ENCODE measurements at places on chromosomes 16 and 17. TPM values are rescaled to one million over a fixed set of nuclear protein-coding genes. Genes with fewer than 3 reads are reported as not detected.

DNA sequence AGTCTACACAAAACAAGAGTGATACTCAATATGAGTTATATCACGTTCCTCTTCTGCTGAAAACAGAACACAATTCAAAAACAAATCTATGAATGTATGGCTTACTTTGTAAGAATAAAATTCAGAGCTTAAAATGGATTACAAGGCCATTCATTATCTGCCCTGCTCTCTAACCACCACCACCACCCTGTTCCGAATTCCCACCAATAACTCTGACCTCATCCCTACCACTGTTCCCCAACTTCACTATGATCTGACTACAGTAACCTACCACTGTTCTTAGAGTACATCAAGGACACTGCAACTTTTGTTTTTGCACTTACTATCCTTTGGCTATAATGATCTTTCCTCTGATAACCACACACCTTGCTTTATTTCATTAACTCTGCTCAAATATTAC lies 21.3 kb downstream of the FBXL20 start:
- no peak for DNase-seq

DNA sequence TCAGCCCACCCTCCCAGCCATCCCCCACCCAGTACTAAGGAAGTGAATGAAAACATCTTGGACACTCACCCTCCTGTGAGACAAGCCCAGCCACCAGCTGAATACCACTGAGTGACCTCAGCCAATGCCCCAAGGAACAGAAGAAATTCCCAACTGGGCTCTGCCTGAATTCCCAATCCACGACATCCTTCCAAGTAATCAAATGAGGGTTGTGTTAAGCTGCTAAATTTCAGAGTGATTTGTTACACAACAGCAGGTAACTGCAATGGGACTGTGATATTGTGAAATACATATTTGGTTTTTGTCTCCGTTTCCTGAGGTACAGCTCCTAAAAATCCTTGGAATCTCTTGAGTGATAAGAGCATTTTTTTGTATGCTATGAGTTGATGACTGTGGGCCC lies 578.7 kb upstream of the CDH11 start:
- DNase-seq = no peak

GRCh38 chr17:3025421-3026124 lies 37.8 kb downstream of the OR1D5 start:
- DNase-seq = no peak

GRCh38 chr16:14172200-14172809 lies 101.2 kb downstream of the MRTFB start:
- DNase-seq = no peak

DNA sequence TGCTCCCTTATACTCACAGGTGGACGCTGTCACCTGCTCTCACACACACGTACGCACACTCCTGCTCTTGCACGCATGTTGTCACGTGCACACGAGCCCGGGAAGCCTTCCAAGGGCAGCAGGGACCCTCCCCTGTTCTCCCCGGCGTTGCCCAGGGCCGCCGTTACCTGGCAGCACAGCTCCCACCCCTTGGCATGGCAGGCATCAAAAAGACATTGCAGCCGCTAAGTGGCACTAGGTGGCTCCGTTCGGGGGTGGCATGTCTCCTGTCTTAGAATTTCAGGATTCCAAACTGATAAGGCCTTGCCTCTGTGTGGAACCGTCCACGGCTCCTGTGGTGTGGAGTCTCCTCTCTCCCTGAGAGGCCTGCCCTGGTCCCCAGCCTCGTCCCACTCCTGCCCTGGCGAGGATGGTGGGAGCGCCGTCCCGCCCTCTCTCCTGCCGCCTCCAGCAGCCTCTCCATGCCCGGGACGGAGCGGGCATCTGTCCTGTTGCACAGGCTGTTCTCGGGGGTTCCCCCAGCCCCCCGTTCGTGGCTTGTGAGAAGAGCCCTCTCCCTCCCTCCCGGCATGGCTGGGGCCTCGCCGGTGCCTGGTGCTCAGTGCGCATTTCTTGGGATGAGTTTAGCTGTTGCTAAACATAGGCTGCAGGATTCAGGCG lies 126.7 kb upstream of the GSE1 start:
- no peak for DNase-seq

DNA sequence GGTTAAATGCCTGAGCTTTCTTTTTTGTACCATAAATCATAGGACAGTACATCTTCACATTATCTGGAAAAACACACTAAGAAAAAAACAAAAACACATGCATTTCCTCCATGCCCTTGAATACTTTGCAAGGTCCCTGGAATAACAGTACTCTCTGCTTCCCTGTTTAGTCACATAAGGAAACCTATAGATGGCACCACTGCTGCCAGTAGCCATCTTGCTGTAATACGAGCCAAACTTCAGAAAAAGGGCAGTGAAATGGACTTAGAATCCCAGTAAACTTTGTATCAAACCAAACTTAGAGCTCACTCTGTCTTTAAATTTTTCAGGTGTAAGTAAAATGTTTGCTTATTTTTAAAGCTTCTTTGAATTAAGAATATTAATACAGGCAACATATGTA lies 435.5 kb downstream of the KCNJ2 start:
- no peak for DNase-seq

- DNase-seq = no peak
These were observed 223.2 kb upstream of the DYNLRB2 start for GRCh38 chr16:80317599-80318037.

GRCh38 chr17:80925688-80926335 lies 65.8 kb upstream of the CHMP6 start:
- no peak for DNase-seq

DNA sequence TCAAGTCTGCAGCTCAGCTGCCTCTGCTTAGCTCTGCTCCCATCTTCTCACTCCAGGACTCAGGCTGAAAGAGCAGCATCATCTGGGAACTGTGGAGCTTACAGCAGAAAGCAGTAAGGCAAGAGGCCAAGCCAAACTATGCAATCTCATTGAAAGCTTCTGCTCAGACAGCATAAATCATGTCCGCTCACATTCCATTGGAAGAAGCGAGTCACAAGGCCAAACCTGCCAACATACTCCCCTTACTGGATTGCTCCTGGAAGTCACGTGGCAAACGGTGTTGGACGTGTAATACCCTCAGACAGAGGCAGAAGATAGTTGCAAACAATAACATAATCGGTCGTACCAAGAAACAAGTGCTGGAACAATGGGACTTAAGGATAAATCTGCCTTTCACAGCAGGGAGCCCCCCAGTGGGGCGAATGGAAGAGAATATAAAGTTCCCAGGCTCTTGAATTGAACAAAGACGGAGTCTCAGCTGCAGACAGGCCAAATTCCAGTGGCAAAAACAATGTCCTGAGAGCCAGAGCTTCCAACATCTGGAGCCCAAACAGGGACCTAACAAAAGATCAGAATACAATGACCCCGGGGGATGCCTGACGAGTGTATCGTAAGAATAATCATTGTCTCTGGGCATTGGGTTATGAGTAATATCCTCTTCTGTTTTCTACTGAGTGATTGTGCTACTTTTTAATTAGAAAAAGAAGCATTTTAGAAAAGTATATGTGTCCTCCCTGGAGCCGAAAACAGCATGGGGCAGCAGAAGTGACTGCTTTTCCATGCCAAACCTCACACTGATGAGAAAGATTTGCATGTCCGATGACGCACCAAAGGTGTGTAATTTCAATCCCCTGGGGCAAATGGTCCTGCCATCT lies 68.4 kb downstream of the CMC2 start:
- no peak for DNase-seq

GRCh38 chr17:7720125-7720524 lies 2.6 kb downstream of the DNAH2 start:
- no peak for DNase-seq

DNA sequence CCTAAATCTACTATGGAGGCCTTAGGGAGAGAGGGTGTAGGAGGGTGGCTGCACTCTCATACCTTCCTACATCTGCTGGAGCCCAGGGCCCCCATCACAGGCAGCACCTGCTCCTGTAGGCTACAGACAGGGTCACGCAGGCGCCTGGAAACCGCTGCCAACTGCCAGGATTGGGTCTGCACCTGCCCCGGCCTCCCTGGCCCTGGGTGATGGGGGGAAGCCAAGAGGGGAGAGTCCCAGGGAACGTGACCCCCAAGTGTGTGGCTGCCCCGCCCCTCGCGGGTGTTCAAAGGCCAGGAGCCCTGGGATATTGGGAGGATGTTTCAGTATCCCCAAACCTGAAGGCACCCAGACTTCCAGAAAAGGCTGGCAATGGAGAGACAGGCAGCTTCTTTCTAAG lies 5.6 kb upstream of the TEX19 start:
- DNase-seq = no peak

- DNase-seq = no peak
These were observed 441.8 kb downstream of the HS3ST4 start for GRCh38 chr16:26133416-26134093.

- no peak for DNase-seq
These were observed 2.2 kb downstream of the KCNH6 start for GRCh38 chr17:63525190-63525946.

DNA sequence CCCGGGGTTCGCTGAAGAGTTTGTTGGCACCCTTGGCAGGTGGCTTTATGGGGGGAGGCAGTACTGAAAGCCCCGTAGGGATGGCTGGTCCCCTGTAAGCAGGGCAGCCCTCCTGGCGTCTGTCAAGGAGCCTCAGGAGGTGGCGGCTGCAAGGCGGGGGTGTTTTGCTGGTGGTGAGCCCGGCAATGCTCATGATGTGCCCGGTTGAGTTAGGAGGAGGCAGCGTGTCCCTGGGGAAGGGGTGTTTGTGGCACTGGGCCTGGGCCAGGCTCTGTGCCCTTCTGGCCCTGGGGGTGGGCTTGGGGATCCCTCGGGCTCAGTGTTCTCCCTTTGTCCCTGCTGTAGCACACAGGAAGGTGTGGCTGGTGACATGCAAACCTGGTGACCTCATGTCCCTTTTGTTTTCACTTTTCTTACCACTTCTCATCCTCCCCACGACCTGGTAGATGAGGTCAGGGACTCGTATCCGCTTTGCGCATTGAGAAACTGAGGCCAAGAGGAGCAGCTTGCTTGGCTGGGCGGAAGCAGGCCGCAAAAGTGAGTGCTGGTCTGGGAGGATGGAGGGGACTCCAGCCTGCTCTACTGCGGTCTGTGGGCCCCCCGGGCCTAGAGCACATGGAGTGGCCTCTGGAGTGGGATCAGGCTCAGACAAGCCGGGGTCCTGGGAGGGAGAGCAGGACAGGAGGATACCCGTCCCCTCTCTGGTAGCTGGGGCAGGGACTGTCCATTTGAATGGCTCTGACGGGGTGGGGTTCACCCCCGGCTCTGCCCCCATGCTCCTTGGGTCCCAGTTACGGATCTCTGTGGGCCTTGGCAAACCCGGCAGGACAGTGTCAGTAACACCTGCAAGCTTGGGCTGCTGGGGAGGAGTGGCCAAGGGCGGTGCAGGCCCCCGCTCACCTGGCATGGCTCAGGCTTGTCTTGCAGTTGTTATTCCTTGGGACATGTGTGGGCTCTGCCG lies 2.2 kb downstream of the SNN start:
- DNase-seq = peak; percentile 69

DNA sequence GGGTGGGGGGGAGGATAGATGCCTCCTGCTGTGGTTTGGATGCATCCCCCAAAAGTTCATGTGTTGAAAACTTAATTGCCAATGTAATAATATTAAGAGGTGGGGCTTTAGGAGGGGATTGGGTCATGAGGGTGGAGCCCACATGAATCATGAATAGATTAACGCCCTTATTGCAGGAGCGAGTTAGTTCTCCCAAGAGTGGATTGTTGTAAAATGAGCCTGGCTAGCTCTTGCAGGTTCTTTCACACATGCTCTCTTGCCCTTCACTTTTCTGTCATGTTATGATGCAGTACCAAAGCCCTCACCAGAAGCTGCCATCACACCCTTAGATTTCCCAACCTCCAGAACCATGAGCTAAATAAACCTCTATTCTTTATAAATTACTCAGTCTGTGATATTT lies 52.0 kb downstream of the GINS3 start:
- DNase-seq = no peak

DNA sequence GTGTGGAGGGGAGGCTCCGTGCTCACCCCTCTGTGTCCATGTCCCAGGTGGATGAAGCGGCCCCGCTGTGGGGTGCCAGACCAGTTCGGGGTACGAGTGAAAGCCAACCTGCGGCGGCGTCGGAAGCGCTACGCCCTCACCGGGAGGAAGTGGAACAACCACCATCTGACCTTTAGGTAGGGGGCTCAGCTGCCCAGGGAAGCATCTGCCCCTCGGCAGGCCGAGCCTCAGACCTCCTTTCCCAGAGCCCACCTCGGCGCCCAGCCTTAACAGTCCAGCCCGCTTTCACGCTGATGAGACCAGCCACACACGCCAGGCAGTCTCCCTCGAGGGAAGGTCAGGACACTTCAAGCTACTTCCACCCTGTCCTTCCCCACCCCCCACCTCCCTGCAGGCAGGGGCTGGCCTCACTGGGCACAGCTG lies 12.7 kb downstream of the MMP15 start:
- no peak for DNase-seq

TBC1D3C gene
- total RNA-seq = not detected

MT4 gene
- not detected for total RNA-seq

METTL22 gene
- total RNA-seq = 31.9 TPM

RDM1 gene
- 16.0 TPM for total RNA-seq

TBC1D3E gene
- total RNA-seq = not detected

KRT9 gene
- total RNA-seq = not detected

C16orf92 gene
- total RNA-seq = not detected

KIF2B gene
- not detected for total RNA-seq

KIFC3 gene
- total RNA-seq = 0.89 TPM

CAVIN1 gene
- 2.0 TPM for total RNA-seq

ABCA8 gene
- not detected for total RNA-seq

Measured in activated CD8-positive, alpha-beta T cell treated with anti-CD3 and anti-CD28 coated beads for 36 hours (primary cell).